ENCODE measurements at places on chromosomes 12 and 14.

DNA sequence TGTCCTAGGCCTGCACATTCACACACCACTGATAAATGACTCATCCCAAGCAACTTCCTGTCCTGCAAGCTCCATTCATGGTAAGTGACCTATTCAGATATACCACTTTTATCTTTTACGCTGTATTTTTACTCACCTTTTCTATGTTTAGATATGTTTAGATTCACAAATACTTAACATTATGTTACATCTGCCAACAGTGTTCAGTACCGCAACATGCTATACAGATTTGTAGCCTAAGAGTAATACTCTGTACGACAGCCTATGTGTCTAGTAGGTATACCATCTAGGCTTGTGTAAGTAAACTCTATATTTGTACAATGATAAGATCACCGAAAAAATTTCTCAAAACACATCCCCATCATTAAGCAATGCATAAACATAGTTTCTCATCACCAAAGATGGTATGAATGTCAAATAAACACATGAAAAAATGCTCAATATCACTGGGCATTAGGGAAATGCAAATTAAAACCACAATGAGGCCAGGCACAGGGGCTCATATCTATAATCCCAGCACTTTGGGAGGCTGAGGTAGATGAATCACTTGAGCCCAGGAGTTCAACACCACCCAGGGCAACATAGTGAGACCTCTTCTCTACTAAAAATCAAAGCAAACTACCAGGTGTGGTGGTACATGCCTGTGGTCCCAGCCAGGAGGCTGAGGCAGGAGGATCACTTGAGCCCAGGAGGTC, 20.7 kb downstream of the ATXN2 start:
- peak; percentile 100 for DNase-seq

DNA sequence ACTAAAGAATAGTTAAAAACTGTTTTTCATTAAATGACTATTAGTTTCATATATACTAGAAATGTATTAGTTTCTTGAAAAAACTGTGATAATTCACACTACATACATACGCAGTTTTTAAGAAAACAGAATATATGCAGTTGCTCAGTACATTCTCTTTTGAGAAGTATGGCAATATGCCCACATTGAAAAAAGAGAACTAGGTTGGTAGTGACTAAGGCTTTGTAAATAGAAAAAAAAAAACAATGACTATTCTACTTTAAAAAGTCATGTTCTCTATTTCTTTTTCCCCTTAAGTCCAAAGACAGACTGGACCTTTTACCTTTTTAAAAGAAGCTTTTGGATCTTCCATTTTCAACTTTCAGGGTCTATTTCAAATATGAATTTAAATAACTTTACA, 25.0 kb downstream of the SNX6 start:
- DNase-seq, result no peak

DNA sequence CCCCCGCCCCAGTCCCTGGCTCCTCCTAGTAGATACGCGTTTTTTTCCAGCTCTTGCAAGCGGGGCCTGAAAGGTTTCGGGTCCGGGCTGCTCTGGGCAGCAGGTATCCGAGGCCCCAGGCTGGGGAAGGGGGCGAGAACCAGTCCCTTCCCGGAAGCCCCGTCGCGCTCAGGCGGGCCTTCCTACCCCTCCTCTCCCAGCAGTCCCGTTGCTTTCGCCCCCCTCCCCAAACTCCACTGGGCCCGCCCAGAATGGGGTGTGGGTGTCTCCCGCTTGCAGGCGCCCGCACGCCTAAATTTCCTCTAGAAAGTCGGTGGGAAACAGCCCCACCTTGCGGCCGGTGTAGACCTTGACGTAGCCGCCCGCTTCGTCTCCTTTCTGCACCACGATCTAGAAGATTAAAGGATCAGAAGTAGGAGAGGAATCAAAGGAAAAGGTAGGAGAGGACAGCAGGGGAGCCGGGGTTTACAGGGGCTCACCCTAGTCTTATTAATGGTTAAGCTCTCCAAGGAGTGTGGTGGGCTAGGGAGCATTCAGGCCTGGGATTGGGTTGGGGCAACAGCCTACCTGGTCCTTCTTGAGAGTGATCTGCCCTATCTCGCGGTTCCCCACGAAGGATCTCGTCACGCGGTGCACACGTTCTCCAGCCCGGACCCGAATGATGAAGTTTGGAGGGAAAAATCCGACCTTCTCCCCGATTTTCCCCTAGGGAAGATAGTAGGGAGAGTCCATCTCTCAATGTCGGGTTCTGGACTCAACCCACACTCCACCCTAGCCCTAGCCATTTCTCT, 7.3 kb downstream of the STAC3 start:
- peak; percentile 72 for DNase-seq

DNA sequence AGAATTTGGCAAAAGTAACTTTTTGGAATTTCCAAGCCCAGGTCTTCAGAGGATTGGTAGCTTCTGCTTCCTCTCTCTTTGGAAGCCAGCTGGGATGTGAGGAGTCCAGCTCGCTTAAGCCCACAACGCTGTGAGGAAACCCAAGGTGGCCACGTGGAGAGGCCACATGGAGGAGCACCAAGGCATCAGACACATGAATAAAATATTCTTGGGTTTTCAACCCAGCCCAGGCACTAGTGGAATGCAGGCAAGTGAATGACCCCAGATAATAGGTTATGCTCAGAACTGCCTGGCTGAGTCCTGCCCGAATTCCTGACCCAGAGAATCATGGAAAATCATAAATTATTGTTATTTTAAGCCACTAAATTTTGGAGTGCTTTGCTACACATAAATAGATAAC, 119.7 kb upstream of the PARP11 start:
- DNase-seq, result no peak

GRCh38 chr14:60164712-60165546, at the start of gene DHRS7:
Gene DHRS7 (minus strand): TSS chr14:60165398. CDS start chr14:60165309, 89 bp downstream.
- peak; percentile 84 for DNase-seq

DNA sequence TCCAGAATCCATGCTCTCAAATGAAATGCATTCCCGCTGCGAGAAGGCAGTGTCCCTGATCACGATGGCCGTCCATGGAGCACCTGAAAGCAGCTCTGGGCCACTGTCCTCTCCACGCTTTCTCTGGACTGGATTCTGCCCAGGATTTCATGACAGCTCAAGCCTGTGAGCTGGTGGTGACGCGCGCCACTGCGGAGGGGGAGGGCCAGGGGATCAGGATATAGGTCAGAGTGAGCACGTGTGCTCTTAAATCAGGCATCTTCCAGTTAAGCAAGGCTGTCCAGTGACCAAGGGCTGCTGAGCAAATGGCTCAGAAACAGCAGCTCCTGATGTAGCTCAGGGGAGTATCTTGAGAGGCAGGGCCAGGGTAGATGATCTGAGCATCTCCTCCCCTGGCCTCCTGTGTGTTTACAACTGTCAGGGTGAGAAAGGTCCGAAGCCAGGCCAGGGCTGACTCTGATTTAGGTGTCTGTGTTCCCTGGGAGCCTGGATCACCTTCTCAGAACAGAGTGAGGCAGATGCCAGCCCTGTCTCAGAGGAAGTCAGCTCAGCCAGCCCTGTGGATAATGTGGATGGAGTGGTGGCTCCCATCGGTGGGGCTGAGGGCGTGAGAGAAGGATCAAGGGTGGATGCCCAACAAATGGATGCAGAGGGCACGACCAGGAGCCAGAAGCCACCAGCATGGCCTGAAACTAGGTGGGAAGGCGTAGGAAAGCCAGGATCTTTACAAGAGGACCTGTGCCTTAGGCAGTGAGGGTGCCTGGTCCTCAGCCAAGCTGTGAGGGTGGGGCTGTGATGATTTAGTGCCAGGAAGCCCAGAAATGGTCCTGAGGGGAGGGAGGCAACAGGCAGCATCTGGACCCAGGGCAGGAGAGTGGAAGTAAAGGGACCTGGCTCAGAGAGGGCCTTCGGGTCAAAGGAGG, 55.3 kb downstream of the ELK3 start:
- no peak for DNase-seq

- DNase-seq, result no peak
Observed at GRCh38 chr12:94987076-94987669, 16.3 kb downstream of the NDUFA12 start.

- no peak for DNase-seq
Observed at GRCh38 chr12:104649217-104649824, 192.6 kb downstream of the CHST11 start.

- no peak for DNase-seq
Observed at GRCh38 chr12:77648716-77649115, 182.0 kb upstream of the NAV3 start.

DNA sequence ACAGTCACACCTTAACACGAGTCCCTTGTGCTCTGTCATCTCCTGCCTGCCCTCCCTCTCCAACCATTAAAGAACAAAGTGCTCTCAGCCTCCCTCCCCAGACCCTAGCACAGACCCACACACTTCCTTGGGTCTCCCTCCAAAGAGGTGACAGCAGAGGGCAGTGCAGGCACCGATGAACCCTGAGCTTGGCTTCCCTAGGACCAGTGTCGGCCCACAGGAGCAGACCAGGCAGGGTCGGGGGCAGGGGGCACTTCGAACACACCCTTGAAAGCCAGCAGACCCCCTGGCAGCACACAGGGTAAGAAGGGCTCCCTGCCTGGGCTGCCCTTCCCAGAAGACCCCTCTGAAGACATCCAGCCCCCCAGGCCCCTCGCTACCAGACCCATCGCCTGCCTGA, 7.0 kb downstream of the CDK2AP1 start:
- DNase-seq, result no peak

DNA sequence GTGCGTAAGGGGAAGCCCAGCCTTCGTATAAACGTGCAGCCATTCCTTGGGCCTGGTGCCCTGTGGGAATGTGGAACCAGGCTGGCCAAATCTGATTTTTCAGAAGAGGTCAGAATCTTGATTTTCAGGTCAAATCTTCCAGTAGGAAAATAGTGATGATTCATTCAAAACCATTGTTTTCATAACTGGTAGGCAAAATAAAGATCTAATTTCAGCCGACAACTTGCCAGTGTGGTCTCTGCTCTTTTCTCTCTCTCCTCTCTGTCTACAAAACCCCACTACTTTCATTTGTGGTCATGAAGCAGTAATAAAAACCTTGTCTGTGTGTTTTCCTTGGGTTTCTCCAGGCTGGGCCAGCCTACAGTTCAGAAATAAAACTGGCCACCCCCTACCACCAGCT, 135.1 kb downstream of the RBM19 start:
- no peak for DNase-seq

GRCh38 chr12:47910486-47910885, 5.7 kb upstream of the VDR start:
- no peak for DNase-seq

- no peak for DNase-seq
Observed at GRCh38 chr14:70879448-70879847, 27.8 kb upstream of the PCNX1 start.

- DNase-seq, result no peak
Observed at GRCh38 chr14:96368534-96368933, 5.2 kb downstream of the GSKIP start.

- DNase-seq, result no peak
Observed at GRCh38 chr12:46233423-46233822, 35.4 kb downstream of the SLC38A1 start.

DNA sequence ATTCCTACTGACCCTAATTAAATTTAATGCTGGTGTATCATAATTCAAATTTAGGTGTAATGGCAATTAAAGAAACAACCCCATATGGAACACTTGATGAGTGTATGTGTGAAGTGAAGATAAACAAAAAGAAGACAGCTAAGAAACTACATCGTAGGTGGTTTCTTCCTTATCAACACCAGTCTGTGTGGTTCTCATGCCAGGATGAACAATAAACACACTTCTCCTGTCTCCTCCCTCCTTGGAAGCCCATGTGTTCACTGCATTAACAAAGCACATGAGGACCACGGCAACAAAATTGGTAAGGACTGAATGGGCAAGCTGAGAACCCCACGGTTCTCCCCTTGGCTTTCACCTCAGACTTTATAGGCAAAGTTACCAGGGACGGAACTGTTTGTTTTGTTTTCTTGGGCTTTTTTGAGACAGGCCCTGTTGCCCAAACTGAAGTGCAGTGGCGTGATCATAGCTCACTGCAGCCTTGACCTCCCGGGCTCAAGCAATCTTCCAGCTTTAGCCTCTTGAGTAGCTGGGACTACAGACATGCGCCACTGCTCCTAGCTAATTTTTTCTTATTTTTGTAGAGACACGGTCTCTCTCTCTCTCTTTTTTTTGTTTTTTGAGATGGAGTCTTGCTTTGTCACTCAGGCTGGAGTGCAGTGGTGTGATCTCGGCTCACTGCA, 71.0 kb downstream of the TRAFD1 start:
- no peak for DNase-seq

- DNase-seq, result no peak
Observed at GRCh38 chr12:98612696-98613334, 19.3 kb downstream of the SLC25A3 start.

DNA sequence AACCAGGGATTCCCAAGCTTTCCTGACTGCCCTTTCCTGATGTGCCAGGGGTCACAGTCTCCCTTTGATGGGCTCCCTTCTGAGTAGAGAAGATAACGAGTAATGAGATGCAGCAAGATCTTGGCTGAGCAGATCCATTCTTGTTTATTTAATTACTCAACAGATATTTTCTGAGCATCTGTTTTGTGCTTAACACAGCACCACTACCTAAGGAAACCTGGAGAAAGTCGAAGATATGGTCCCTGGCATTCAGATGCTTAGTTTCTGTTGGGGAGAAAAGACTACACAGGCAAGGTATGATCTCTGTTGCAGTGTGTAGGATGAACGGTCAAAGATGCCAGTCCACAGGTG, 3.9 kb downstream of the AJUBA start:
- DNase-seq, result no peak

DNA sequence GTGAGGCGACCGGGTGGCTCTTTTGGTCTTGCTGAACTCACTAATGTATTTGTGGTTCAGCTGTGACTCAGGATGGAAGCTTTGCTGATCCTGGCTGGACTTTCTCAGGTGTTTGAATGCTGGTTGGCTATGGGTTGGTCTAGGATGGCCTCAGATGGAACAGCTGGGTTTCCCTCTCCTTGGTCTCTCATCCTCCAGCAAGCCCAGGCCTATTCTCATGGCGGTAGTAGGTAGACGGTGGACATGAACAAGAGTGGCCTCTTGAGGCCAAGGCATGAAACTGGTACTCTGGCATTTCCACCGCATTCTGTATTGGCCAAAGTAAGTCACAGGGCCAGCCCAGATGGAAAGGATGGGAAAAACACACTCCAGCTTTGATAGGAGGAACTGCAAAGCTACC, 11.8 kb upstream of the POLR3B start:
- peak; percentile 15 for DNase-seq

DNA sequence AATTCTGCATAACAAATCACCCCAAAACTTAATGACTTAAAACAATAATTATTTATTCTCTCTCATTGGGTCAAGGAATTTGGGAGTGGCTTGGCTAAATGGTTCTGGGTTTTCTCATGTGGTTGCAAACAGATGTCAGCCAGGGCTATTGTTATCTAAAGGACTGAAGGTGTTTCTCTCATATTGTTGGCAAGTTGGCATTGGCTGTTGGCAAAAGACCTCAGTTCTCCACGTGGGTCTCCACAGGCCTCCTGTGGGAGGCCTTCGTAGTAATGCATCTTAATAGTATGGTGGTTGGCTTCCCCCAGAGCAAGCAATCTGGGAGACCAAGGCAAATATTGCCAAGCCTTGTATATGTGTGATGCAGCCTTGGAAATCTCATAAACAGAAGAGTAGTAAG, 14.4 kb downstream of the GALNT16 start:
- DNase-seq, result no peak

DNA sequence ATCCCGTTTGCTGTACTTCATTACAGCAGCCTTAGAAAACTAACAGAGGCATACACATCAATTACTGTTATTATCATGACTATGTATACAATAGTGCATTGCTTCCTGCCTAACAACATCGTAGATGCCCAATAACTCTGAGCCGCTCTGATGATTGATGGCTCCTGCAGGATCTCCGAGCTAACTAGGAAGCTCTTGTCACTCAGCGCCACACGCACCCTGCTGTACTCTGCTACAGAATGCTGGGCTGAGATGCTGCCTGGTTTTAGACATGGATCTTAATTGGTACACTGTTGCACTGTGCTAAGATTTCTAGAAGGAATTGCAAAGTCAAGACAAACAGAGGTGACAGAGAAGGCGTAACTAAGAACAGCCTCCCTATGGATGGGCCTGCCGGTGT, 169.3 kb downstream of the SLC15A4 start:
- no peak for DNase-seq

Measured in SJSA1 (cell line).